ENCODE measurements at places on chromosomes 3 and 15.
A peak's percentile ranks its signal among the peaks of the same experiment; 100 is the strongest.

GRCh38 chr3:188905547-188905946 is 266.2 kb upstream of the TPRG1 start:
- no peak for DNase-seq

GRCh38 chr3:154898916-154899315 is 181.2 kb upstream of the MME start:
- no peak for DNase-seq

GRCh38 chr3:73804204-73804603 is 179.5 kb upstream of the PDZRN3 start:
- DNase-seq = peak; percentile 23

DNA sequence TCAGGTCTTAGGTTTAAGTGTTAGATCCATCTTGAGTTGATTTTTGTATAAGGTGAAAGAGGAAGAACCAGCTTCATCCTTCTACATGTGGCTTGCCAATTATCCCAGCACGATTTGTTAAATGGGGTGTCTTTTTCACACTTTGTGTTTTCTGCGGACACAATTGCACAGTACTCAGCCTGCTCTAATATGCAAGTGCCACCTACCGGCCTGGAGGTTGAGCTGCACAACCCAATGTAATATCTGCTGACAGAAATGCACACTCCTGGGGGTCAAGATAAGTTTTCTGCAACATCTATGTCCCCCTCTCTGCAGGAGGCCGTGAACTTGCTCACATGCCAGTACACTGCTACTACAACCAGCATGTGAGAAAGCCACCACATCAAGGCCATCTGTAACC is 791.9 kb upstream of the ROBO1 start:
- DNase-seq = no peak

DNA sequence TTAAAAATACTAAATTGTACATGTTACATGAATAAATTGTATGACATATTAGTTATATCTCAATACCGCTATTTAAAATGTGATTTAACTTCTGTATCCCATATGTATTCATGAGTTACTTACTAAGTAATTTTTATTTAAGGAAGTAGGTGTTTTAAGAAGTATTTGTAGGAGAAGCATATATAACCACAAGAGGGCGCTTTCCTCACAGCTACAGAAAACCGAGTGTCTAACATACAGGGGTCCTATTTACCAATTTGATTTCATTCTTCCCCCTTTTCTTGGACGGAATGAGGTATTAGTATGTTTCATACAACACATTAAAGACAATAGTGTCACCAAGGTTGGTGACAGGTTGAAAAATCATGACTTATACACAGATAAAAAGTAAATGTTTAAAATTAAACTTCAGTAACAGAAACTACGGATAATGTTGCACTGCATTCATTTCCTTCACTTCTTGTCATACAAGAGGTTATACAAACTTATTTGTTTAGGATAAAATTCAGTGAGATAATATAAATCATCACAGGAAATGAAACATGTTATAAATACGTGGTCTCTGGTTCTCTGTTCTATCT is 253.6 kb downstream of the MAGI1 start:
- DNase-seq = peak; percentile 55

- no peak for DNase-seq
Observed at GRCh38 chr3:4587061-4587837, 94.1 kb downstream of the ITPR1 start.

DNA sequence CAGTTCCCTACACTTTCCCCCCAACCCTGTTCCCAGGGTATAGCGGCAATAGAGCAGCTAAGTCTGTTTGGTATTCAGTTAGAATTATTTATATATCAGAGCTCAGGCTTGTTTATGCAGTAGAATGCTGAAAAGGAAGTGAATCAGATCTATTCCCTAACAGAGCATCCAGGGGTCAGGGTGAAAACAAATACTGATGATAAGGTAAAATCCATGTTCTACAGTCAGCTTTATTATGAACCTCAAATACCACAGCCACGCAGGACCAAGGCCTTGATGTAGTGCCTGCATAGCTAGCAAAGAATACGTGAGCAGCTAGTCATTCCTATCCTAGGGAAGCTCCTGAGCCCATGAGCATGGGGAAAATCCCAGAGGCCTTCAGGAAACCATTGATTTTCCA is 229.7 kb upstream of the ICE2 start:
- no peak for DNase-seq

GRCh38 chr3:139307072-139307491 is 36.7 kb upstream of the MRPS22 start:
- no peak for DNase-seq

GRCh38 chr15:79089331-79089889 is 1.2 kb downstream of the RASGRF1 start:
- DNase-seq = no peak

DNA sequence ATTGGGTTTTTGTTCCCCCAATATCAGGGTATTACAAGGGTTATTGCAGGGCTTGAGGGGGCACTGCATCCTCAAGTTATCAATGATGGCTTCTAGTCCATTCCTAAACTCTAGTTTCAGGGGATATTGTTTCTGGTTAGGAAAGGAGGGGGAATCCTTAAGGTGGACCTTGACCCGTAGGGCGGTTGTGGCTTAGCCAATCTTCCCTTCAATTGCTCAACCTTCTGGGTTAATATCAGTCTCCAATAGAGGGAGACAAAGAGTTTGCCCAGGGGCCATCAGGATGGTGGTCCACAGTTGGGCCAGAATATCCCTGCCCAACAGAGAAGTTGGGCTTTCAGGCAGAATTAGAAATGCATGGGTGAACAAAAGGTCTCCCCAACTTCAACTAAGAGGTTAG is 214.9 kb downstream of the BCHE start:
- DNase-seq = no peak

DNA sequence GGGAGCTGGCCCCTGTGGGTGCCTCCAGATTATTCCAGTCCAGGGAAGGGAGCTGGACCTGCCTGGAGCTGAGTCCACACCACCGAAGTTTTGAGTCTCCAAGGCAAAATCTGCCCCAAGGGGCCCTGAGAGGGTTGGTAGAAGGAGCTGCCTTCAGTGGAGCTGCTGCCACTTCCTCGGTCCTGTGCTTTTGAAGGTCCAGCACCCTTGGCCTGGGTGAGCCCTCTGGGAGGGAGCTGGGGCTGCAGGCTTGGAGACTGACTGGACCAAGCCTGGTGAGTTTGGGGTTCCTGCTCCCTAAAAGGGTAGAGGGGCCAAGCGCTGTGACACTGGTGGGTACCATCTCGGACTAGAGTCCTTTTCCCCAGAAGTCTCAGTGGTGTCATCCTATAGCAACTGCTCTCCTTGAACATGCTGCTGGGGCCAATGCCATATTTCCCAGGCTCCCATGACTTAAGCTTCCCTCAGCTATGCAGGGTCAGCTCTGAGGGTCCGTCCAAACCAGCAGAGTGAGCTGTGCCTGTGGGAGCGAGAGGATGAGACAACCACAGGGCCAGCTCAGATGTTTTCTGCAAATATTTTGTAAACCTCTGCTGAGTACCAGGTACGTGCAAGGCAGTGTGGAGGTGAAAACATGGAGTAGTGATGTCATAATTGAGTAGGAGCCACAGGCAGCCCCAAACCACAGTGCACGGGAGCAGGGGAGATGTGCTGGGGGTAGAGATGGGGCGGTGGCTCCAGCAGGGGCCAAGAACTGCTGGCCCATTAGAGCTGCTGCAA is 96.0 kb downstream of the ABHD5 start:
- no peak for DNase-seq

DNA sequence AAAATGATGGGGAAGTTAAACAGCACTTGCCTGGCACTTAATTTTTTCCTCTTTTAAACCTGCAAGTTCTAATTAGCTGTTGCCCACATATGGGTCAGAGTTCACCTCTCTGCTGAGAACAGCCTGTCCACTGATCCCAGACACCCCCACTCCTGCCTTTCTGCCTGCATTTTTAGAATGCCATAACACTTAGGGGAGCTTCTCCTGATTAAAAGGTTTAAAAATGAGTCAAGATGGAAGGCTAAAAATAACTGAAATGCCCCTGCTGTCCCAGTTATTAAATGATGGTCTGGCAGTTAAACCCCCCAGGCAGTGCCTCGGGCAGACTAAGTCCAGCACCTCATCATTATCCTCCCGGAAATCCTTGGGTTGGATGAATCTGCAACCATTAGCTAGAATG is 913.6 kb upstream of the ARPP21 start:
- no peak for DNase-seq

DNA sequence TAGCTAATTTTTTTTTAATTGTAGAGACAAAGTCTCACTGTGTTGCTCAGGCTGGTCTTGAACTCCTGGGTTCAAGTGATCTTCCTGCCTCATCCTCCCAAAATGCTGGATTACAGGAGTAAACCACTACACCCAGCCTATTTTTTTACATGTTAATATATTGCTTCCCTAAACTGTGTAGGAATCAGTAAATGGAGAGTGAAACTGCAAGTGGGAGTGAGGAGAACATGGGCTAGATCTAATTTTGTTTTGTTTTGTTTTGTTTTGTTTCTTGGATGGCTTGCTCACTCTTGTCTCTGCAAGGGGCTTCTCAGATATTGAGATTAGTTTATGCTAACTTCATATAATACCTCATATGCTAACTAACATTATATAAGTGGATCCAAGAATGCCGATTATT is 31.5 kb downstream of the PARP15 start:
- no peak for DNase-seq

- no peak for DNase-seq
Observed at GRCh38 chr3:40120067-40120692, 189.3 kb upstream of the EIF1B start.

- DNase-seq = no peak
Observed at GRCh38 chr15:71747128-71748083, 62.9 kb upstream of the NR2E3 start.

- DNase-seq = no peak
Observed at GRCh38 chr3:194470615-194471014, 16.2 kb downstream of the ATP13A3 start.

DNA sequence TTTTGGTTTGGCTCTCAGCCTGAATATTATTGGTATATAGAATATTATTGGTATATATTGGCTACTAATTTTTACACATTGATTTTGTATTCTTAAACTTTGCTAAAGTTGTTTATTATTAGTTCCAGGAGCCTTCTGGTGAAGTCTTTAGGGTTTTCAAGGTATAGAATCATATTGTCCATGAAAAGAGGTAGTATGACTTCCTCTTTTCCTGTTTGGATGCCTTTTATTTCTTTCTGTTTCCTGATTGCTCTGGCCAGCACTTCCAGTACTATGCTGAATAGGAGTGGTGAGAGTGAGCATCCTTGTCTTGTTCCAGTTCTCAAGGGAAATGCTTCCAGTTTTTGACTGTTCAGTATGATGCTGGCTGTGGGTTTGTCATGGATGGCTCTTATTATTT is 107.3 kb upstream of the LIPC start:
- DNase-seq = no peak

- DNase-seq = no peak
Observed at GRCh38 chr3:30372837-30373236, 233.6 kb upstream of the TGFBR2 start.

- no peak for DNase-seq
Observed at GRCh38 chr3:127068871-127069270, 86.0 kb downstream of the PLXNA1 start.

GRCh38 chr3:45677033-45677446 is 12.2 kb upstream of the SACM1L start:
- no peak for DNase-seq

DNA sequence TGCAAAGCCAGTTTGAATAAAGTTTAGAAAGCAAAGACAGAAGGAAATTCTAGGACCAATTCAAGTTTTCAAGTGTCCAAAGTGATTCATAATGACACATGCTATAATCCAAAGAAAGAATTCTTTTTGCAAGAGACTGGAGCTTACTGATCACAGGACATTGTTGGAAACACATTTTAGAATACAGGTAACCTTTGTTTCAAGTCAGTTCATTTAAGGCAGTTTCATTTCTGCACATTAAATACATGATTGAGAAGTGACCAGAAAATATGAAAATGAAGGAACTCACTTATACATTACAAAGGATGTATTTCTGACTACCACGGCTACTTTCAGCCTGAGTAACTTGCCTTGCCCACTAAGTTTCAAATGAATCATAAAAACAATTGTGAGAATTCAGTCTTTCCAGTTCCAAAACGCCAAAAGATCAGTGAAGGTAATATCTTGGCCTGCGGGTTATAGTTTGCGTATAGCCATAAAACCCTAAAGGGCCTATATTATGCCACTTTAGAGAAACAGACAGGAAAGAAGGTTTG is 48.7 kb downstream of the PRICKLE2 start:
- no peak for DNase-seq

DNA sequence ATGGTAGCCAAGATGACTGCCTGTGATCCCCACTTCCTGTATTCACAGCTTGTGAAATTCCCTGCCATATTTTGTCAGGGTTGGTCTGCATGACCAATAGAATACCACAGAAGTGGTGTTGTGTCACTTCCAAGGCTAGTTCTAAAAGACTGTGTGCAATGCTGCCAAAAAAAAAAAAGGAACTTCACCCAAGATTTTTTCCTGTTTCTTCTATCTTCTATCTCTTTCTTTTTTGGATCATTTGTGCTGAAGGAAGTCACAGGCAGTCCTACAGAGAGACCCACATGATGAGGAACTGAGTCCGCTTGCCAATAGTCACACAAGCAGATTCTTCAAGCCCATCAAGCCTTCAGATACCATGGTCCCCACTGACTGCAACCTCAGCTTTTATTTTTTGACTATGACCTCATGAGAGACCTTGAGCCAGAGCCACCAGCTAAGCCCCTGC is 18.1 kb upstream of the RAF1 start:
- no peak for DNase-seq

DNA sequence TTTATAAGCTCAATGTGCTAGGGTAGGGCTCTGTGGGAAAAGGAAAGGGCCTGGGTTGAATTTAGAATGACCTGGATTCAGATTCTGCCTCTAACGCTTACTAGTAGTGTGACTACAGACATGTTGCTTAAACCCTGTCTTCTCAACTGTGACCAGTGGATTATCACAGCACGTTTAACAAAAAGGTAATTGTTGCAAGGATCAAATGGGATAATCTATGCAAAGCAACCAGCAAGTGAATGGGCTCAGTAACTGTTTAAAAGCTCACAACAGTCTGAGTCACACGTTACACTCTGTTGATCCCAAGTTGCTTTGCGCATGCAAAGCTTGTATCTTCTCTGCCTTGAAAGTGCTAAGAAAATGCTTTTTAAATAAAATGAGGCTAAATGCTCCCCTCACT is 236.5 kb downstream of the IL20RB start:
- no peak for DNase-seq

DNA sequence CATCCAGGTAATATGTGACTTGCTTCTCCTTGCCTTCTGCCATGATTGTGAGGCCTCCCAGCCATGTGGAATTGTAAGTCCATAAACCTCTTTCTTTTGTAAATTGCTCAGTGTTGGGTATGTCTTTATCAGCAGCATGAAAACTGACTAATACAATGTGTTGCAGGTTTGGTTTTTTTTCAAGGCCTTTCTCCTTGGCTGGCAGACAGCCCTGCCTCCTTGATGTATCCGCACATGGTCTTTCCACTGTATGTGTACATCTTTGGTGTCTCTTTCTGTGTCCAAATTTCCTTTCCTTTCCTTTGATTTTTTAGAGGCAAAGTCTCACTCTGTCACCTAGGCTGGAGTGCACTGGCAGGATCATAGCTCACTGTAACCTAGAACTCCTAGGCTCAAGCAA is 260.1 kb downstream of the TUSC7 start:
- DNase-seq = no peak

GRCh38 chr15:39887832-39888231 is 32.2 kb downstream of the GPR176 start:
- peak; percentile 28 for DNase-seq
